ENCODE measurements at places on chromosomes 2 and 18.

DNA sequence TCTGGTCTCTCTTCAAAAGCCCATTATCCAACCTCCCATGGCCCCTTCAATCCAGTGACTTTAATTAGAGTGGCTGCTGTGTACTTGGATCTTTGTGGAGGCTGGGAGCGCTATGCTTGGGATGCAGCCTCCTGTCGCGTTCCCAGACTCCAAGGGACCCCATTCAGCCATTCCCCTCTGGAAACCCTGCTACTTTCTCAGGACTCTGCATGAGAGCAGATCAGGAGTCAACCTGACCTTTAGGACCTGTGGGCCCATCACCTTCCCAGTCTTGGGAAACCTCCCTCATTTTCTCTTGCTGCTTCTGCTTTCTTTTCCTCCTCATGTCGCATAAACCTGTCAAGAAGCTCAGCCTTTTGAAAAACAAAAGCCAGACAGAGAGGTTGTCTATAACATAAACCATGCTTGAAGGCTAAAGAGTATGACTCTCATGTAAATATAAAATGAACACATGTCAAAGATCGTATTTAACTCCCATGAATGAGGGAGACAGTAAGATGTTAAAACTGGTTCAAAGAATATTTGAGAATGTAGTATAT is 143.1 kb upstream of the PELI1 start:
- DNase-seq = no peak

DNA sequence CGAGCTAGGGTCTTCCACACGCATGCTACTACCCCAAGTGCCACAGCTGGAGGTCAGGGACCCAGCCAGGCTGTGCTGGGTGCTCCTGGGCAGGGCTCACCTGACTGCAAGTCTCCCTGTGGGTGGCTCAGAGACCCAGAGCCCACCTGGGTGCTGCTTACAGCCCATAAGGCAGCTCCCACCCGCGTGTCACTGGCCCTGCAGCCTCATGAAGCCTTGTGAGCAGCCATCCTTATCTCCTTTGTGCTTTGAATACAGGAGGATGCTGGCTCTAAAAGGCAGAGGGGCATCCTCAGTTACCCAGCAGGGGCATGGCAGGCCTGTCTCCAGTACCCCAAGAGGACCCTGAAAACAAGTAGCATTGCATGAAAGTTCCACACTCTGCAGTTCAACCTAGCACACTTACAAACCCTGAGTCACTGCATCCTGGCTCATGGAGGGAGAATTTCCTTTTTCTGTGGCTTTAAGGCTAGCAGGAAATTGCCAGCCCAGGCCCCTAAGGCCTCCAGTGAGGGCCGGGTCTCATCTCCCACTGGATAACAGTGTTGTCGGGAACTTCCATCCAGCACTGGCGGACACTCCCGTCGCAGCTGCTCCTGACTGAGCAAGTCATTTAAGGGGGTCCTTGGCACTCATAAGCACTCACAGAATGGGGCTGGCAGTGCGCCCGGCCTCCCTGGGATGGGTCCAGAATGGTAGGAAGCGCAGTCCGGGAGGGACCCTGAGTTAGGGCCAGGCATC is 137.1 kb downstream of the RPIA start:
- no peak for DNase-seq

DNA sequence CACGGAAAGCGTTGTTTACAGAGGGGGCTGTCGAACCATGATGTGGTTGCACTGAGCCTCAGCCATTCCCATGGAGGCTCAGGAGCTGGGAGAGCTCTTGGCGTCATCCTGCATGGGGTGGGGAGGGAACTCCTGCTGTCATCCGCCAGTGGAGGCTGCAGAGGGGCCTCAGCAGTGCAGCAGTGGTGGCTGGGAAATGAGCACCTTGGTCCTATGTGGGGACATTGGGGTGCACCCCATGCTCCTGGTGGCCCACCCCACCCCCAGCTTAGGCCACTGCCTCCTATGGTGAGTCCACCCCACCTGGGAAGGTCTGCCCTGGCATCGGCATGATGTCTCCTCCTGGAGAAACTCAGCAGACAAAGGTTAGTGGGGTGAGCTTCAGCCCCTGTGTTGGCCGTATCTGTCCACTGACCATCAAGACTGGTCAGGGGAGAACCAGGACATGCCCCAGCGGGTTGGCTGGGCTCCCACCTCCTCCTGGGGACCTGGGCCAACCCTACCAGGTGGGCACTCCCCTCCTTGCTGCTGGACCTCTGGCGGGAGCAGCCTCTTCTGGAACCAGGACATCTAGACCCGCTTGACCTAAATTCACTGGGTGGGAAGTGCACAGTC is 67.8 kb upstream of the HDAC4 start:
- no peak for DNase-seq

DNA sequence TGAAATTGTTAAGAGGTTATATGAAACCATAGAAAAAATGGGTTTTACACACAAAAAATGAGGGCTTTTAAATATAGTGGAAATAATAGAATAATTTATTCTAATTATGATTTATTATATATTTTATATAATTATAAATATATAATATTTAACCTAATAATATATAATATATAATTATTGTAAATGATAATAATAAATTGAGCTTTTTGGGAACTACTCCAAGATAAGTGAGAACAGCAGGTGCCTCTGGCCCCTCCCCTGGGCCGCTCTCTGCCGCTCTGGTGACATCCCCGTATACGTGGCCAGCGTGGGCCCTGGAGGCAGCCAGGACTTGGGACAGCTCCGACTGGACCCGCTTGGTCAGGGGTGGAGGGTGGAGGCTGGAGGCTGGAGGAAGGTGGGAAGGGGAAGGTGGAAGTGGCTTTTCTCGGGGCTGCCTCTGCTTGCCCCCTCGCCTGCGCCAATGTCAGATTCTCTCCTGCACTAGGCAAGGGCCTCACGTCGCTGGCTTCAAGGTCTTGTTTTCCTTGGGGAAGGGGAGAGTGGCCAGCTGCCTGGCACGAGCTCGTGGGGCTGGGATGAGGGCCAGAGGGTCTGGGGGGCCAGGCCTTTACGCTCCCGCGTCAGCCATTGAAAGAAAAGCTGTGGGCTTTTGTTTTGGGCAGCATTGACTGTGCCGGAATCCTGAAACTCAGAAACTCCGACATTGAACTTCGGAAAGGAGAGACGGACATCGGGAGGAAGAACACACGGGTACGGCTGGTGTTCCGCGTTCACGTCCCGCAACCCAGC is 54.8 kb downstream of the NFATC1 start:
- DNase-seq = no peak

GRCh38 chr2:205574001-205574400 is 108.3 kb upstream of the NRP2 start:
- no peak for DNase-seq

DNA sequence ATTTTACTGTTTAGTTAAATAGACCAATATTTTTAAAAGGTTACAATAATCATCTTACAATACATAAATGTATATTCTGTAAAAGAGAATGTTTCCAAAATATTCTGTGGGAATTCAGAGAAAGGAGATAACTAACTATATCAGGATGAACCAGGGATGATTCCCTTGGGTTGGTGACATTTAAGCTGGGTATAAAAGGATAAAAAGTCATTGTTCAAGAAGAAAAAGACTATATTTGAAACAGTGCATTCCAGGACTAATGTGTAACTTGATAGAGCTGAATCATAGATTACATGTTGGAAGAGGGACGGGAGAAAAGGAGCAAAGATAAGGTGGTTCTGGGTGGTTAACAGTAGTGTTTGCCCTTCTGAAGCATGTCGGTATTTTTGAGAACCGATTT is 10.1 kb downstream of the RASGRP3 start:
- no peak for DNase-seq

GRCh38 chr2:68789603-68790002 is 55.0 kb downstream of the ARHGAP25 start:
- DNase-seq = no peak

DNA sequence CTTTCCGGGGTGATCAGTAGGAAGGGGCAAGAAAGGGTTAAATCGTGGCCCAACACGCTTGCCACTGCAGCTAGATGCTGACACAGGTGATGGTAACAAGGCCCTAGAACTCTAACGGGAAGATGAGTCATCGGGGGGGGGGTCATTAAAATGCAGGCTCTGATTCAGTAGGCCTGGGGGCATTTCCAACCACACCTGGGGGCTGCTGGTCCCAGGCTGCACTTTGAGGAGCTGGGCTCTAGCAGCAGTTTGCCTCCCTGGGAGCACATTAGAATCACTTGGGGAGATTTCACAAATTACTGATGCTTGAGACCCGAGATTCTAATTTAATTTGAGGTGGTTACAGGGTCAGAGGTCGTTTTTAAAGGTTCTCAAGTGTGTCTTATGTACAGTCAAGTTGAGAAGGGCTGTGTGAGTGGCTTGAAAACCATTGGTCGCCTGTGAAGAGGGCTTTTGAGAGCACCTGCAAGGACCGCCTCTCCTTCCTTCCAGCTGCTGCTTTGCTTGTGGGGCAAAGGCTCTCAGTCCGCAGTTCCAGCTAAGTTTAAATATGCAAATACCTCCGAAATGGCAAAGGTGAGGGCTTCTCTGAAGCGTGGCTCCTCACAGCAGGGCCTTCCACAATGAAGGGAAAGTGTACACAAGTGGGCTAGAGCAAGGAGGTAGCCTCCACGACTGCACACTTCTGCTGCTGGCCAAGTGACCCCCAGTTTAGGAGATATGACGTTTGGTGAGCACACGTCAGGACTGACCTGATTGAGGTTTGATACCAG is 128.0 kb upstream of the MSH6 start:
- no peak for DNase-seq

GRCh38 chr2:77101796-77102452 is 420.3 kb downstream of the LRRTM4 start:
- no peak for DNase-seq

- DNase-seq = no peak
These were observed 74.1 kb downstream of the ACAA2 start for GRCh38 chr18:49739275-49739674.

GRCh38 chr2:33137331-33137730 is 190.6 kb downstream of the LTBP1 start:
- no peak for DNase-seq

GRCh38 chr2:216536734-216537210 is 38.1 kb downstream of the RPL37A start:
- no peak for DNase-seq

GRCh38 chr2:120735746-120736170 is at the start of gene GLI2:
Gene GLI2 (plus strand): TSS chr2:120735868. CDS start chr2:120797321, 61,453 bp downstream.
- peak; percentile 77 for DNase-seq

- no peak for DNase-seq
These were observed 241.7 kb downstream of the ATAD2B start for GRCh38 chr2:23685181-23685580.

GRCh38 chr2:128625963-128626759 is 307.5 kb upstream of the HS6ST1 start:
- no peak for DNase-seq

- peak; percentile 1 for DNase-seq
These were observed 193.6 kb upstream of the PIK3C3 start for GRCh38 chr18:41761333-41762018.

GRCh38 chr2:27723372-27724144 is 48.0 kb upstream of the MRPL33 start:
- DNase-seq = no peak

DNA sequence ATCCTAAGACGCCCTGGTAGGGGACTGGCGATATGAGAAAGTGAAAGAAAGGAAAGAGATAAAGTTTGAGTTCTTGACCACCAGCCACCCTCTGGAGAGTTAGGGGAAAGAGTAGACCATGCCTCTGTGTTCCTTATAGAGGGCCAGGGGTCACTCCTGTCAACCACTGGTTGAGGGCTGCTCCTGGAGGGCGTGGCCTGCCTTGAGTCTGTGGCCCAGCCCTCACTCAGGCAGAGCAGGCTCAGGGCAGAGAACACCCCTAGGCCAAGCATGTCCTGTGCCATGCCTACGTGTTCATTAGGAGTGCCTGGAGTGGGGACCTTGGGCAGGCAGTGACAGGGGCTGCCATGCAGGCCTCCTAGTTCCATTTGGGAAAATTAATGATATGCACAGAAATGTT is 161.1 kb upstream of the EPB41L3 start:
- no peak for DNase-seq

DNA sequence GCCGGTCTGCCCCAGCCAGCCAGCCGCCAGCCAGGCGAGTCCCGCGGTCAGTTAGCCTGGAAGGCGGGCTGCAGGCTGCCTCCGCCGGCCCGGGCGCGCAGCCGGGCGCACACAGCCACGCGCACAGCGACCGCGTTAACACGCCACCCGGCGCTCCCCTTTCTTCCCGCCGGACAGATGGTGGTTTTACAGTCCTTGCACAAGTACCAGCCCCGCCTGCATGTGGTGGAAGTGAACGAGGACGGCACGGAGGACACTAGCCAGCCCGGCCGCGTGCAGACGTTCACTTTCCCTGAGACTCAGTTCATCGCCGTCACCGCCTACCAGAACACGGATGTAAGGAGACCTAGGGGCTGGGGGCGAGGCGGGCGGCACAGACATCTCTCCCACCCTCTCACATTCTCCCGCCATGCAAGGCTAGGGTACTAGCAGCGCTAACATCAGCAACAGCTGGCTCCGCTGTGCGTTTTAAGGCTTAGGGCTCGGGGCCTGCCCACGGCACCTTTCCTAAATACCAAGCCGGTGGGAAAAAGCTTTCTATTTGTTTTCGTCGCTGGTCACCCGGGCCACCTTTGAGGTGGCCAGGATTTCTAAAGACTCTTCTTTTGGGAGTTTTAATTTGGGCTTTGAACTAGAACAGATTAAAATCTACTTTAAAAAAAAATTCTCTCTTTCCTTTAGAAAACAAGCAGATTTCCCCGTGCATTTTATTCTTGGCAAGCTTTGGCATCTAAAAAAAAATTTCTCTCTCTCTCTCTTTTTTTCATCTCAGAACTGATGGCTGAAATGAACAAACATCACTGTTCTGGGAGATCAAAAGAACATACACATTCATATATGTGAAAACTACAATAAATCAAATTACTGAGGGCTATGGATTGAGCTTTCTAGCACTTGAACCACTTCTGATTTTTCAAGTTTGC is 2.9 kb downstream of the TBR1 start:
- DNase-seq = no peak

DNA sequence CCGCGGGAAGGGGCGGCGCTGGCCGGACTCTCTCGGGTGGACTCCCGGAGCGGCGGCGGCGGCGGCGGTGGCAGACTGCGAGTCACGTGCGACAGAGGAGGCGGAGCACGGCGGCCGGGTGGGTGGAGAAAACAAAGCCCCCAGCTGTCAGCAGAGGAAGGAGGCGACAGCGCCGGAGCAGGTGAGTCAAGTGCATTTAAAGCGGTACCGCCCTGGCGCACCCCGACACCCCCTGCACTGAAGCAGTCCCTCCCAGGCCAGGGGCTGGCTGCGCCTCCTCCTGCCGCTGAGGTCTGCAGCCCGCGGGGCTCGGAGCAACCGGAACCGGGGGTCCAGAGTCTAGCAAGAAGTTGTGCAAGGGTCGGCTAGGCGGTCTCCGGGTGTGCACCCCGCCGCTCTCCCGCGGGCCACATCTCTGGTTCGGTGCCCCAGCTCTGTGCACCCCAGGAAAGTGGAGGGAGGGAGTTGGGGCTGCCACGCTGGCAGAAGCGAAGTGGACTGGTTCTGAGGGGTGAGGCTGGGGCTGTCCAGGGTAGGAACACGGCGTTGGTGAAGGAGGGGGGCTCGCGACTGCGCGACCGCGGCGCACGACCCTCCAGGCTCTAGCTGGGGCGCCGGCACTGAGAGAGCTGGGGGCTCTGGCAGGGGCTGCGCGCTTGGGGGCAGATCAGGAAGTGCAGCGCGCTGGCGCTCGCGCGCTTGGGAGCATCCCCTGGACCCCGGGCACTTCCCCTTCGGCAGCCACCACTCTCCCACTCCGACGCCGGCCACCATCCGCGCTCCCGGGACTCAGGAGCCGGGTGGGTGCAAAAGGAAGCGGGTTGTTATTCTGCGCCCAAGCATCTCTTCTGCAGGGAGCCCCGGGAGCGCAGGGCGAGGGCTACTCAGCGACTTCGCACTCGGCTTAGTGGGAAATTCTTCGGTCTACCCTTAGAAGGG is 64.0 kb upstream of the MAPRE2 start:
- no peak for DNase-seq
